ENCODE measurements at places on chromosomes 16 and 17. TPM values are rescaled to one million over a fixed set of nuclear protein-coding genes. Genes with fewer than 3 reads are reported as not detected.

- DNase-seq, result no peak
These were observed 3.5 kb downstream of the ZFPM1 start for GRCh38 chr16:88456356-88457292.

DNA sequence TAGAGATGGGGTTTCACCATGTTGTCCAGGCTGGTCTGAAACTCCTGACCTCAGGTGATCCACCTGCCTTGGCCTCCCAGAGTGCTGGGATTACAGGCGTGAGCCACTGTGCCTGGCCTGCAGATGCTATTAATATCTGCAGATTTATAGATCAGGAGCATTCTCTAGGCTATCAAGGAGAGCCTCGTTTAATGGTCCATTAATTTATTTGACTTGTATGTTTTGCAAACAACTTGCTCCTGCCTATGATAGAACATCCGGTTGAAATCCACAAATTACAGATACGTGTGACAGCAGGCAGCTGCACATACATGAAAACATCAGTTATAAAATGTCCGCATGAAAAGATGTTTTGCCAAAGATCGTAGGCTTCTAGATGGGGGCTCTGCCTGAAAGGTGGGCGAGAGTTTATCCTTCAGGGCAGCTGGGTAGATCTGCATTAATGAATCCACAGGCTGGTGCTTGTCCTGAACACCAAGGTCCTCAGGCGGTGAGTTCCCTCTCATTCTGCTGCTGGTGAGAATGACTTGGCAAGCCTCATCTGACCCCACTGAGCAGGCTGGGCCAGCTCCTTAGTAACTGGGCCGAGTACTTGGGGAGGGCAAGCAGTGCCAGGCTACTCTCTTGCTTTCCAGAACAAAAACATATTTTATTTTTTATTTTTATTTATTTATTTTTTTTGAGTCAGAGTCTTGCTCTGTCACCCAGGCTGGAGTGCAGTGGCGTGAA, 37.1 kb upstream of the MGAT5B start:
- no peak for DNase-seq

DNA sequence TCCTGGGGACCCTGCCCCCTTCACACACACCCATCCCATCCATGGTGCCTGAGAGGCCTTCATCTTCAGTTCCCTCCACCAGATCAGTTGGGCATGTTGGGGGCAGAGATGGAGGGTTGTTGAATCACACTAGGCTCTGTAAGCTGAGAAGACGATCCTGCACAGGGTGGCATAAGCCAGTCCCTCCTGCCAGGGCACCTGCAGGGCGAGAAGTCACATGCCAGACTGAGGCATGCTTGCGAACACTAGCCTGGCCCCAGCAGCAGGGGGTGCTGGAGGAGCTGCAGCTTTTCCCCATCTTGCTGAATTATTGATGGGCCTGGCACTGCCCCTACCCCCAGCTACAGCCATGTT, 6.1 kb upstream of the TBX2 start:
- no peak for DNase-seq

DNA sequence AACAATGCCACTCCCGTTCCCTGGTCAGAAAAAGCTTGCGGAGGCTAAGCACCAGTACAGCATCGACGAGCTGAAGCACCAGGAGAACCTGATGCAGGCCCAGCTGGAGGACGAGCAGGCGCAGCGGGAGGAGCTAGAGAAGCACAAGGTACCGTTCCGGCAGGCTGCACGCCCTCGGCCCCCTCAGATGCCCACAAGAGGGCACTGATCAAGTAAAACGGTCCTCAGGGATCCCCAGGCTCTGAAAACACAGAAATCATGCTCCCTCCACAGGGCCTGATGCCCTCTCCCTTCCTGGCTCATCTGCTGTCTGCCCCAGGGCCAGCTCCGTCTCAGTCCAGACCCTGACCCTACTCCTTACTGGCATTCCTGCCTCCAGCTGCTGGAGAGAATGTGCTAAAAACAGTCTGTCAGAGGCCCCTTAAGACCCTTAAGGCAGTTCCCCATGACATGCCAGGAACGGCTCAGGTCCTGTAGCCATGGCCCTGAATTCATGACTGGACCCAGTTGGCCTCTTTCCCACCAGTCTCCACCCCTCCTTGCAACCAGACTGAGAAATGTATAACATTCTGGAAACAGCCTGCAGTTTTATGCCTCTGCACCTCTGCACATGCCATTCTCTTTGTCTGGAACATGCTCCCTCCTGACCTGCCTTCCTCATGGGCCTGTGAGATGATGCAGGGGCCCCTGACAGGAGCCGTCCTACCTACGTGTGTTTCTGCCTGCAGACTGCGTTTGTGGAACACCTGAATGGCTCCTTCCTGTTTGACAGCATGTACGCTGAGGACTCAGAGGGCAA, 21.8 kb downstream of the DRC3 start:
- DNase-seq, result no peak

- DNase-seq, result no peak
These were observed 192.4 kb upstream of the HSBP1 start for GRCh38 chr16:83615141-83615952.

Gene KRT20
- 0.77 TPM for total RNA-seq

DNA sequence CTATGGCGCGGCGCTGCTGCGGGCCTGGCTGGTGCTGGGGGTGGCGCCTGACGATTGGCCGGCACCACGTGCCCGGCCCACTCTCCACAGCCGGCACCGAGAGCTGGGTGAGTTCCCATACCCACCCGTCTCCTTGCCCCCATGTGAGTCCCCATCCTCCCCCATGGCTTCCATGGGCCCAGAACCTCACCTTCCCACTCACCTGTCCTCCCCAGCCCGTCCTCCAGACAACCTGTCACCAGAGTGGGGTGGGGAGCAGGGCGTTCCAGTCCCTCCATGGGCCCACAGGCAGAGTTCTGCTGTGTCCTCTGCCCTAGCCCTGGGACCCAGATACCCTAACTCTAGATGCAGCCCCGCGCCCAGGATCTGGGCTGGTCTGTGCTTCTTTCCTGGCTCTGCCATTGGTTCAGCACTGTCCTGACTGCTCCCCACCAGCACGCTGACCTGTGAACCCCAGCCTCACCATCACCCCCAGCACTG, 5.5 kb downstream of the ARMC5 start:
- DNase-seq, result no peak

DNA sequence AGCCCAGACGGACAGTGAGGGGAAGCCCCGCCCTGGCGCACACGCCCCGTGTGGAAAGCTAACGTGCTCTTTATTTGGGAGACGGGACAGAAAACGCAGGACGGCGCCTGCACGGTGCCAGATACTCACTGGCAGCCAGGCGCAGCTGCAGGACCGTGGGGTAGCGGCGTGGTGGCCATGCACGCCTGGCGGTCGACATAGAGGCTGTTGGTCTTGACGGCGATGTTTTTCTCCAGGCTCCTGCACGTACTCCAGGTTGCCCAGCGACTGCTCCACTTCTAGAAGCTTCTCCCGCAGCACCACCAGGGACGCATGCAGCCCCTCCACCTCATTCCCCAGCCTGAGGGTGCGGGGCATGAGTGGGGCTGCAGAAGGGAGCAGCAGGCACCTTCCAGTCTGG, 5.1 kb upstream of the C1QTNF8 start:
- no peak for DNase-seq

DNA sequence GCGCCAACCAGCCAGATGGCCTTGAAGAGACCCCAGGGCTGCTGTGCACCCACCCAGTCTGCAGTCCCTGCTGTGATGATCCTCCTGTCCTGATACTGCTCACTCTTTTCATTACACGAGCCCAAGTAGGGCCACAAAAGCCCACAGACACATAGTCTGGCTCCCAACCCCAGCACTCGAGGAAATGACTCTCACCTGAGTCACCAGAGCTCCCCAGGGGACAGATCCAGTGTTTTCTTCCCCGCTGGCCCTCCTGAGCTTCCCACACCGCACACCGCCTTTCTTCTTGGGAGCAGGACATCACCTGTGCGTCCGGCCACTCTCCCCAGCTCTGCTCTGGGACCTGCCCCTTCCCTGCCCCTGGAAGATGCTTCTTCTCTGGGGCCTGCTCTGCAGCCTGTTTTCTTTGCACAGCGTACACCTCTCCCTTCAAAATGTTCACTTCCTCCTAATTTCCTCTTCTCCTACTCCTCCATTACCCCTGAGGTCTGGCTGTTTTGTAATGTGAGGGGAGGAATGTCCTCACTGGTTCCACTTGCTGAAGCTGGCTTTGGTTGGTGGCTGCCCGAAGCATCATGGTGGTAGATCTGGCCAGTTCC, 2.0 kb upstream of the SCN4A start:
- no peak for DNase-seq
